ENCODE measurements at places on chromosomes 3 and 15.

DNA sequence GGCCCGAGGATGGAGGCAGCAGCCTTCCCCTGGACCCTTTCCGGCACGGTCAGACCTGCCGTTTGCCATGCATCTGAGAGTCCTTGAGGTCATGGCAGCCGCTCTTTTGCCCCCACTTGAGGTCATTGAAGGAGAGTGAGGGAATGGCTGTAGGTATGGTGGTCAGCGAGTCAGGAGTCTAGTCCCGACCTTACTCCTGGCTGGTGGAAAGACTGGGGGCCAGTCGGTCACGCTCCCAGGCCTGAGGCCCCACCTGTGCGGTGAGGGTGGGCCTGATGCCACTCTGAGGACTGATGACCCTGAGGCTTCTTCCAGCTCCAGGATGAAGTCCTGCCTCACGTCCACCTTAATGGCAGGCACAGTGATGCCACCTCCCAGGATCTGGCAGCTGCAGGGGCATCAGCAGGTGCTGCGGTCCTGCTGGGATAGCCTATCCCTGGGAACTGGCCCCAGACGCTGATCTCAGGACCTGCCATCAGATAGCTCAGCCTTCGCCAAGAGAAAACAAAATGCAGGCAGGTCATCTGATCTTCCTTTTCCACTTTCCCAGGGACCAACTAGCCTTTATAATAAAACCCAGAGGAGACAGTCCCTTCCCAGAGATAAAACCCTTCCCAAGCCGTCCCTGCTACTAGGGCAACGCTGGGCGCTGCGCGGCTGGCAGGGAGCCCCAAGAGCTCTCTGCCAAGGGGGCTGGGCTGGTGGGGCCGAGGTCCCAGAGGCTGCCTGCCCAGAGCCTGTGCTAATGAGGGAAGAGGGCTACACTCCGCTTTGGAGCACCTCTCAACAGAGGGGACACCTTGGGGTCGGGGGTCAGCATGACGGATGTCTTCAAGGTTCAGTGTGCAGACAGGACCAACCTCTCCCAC, 42.2 kb downstream of the TM2D3 start:
- no peak for DNase-seq

- DNase-seq: no peak
Measured at GRCh38 chr3:160100610-160101009, 112.0 kb downstream of the IL12A start.

GRCh38 chr3:49134471-49135265, 1.8 kb upstream of the LAMB2 start:
- no peak for DNase-seq

- DNase-seq: no peak
Measured at GRCh38 chr3:159739969-159740368, 248.7 kb upstream of the IL12A start.

GRCh38 chr3:77648664-77649063, 608.8 kb downstream of the ROBO2 start:
- DNase-seq: no peak

DNA sequence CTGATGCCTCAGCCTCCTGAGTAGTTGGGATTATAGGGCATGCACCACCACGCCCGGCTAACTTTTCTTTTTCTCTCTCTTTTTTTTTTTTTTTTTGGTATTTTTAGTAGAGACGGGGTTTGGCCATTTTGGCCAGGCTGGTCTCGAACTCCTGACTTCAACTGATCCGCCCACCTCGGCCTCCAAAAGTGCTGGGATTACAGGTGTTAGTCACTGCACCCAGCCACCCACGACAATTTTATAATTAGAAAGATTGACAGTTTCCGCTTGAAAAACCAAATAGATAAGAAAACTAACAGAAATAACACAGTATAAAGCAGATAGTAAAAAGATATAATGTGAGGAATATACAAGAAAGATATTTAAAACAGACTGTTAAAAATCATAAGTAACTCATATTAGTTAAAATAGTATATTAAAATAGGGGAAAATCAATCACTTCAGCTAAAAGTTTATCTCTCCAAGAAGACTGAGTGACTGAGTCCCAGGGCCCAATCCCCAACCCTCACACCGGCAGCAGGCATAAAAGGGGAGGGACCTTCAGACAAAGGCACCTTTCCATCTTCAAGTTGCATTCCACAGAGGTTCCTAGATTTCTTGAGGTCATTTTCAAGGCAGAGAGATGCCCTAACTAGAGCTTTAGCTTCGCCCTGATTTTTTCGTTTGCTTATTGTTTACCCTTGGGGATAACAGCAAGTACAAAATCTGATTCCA, 1.4 kb upstream of the WHAMM start:
- no peak for DNase-seq

DNA sequence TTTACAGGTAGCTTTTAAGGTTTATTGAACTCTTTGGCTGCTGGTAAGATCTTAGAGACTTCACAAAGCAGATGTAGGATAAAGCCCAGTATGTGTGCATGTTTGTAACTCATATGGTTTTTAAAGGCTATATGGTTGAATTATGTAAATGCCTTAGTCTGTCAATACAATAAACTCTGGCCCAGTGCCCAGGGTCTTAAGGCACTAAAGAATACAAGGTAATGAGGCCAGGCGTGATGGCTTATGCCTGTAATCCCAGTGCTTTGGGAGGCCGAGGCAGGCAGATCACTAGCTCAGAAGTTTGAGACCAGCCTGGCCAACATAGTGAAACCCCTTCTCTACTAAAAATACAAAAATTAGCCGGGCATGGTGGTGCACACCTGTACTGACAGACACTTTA, 170.3 kb upstream of the CGNL1 start:
- no peak for DNase-seq
